ENCODE measurements at places on chromosomes 5 and 9. TPM values are rescaled to one million over a fixed set of nuclear protein-coding genes. Genes with fewer than 3 reads are reported as not detected.

GRCh38 chr5:68224509-68225187 lies 9.1 kb downstream of the PIK3R1 start:
- peak overlapping the region; percentile 70 for H3K27ac ChIP-seq
- no peak for DNase-seq
- peaks cover 10% of the 10 kb centered on the region for H3K4me1 ChIP-seq

GRCh38 chr9:72371151-72371550 lies 6.1 kb upstream of the ZFAND5 start:
- H3K4me3 ChIP-seq: no peak overlapping the region
- no peak for DNase-seq
- no peaks in the 10 kb centered on the region for H3K4me1 ChIP-seq
- no peaks in the 10 kb centered on the region for H3K36me3 ChIP-seq
- H3K27ac ChIP-seq: no peak overlapping the region
- H3K27me3 ChIP-seq: no peaks in the 10 kb centered on the region

GRCh38 chr9:33295571-33295970 lies 5.3 kb downstream of the NFX1 start:
- no peak overlapping the region for H3K27ac ChIP-seq
- no peak overlapping the region for H3K4me3 ChIP-seq
- peaks cover 3% of the 10 kb centered on the region for H3K36me3 ChIP-seq
- peaks cover 19% of the 10 kb centered on the region for H3K4me1 ChIP-seq

- no peaks in the 10 kb centered on the region for H3K4me1 ChIP-seq
- no peaks in the 10 kb centered on the region for H3K36me3 ChIP-seq
- H3K27ac ChIP-seq: no peak overlapping the region
- H3K27me3 ChIP-seq: no peaks in the 10 kb centered on the region
- H3K4me3 ChIP-seq: no peak overlapping the region
- DNase-seq: no peak
These were observed 76.1 kb downstream of the MAMDC2 start for GRCh38 chr9:70119786-70120185.

Gene DMRT3
- total RNA-seq: not detected

DNA sequence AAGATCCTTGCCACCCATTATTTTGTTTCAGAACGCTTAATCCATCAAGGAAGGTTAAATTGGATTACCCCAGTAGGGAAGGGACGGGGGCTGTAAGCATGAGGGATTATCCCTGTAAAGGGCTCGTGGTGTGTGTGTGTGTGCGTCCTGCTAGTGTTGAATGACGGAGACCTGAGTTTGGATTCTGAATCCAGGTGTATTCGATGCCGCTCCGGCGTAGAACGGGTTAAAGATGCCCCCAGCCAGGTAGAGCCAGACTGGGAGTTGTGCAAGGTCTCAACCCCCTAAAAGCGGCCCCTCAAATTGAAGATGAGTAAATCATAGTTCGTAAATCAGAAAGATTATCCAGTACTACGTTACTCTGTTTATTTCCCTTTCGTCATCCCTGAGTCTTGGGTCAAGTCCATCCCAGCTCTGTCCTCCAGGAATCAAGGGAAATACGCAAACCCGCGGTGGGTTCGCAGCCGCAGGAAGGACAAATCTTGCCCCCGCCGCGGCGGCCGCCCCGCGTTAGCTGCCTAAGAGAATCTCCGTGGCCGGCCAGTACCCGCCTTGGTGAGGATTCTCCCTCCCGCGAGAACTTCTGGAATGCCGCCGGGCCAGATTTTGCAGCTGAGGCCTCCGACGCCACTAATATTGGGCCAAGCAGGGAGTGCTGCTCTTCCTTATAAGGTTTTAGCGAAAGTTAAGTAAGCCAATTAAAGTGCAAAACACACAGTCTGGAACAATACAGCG lies 586 bp upstream of the MTAP start:
- peak overlapping the region; percentile 79 for H3K4me3 ChIP-seq
- H3K4me1 ChIP-seq: no peaks in the 10 kb centered on the region
- no peaks in the 10 kb centered on the region for H3K36me3 ChIP-seq
- DNase-seq: peak; percentile 71
- peak overlapping the region; percentile 65 for H3K27ac ChIP-seq
- H3K27me3 ChIP-seq: no peaks in the 10 kb centered on the region

DNA sequence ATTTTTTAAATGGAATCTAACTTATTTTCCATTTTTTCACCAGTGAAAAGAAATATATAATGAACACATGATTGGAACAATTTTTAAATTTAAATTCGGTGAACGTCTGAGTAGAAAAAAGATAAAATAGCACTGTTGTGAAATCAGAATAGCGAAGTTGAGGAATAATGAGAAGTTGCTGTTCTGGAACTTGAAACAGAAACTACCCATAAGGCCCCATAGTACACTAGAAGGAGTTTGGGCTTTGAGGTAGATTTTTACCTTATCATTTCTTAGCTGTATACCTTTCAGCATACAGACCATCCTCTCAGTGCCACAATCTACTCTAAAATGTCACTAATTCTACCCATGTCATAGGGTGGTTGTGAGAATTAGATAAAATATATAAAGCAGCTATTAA lies 35.1 kb downstream of the TDRD7 start:
- no peak overlapping the region for H3K4me3 ChIP-seq
- DNase-seq: no peak
- no peaks in the 10 kb centered on the region for H3K4me1 ChIP-seq
- no peaks in the 10 kb centered on the region for H3K36me3 ChIP-seq

Gene MYMK
- not detected for total RNA-seq

- H3K36me3 ChIP-seq: no peaks in the 10 kb centered on the region
- no peaks in the 10 kb centered on the region for H3K27me3 ChIP-seq
- no peaks in the 10 kb centered on the region for H3K4me1 ChIP-seq
- H3K27ac ChIP-seq: no peak overlapping the region
These were observed 13.9 kb upstream of the COL5A1 start for GRCh38 chr9:134627417-134628353.

DNA sequence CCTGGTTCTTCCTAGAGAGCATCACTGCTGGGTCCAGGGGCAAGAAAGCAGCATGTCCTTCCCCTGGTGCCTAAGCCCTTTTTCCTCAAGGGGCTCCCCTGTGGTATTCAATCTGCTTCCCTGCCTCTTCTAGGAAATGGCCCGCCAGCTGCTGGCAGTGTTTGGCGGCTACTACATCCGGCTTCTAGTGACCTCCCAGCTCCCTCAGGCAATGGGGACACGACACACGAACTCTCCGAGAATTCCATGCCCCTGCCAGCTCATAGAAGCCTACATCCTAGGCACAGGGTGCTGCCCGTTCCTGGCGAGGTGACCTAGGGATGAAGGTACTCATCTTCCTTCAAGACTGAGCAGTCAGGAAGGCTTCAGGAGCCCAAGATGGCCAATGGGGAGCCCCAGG lies 14.6 kb downstream of the TEX53 start:
- H3K36me3 ChIP-seq: no peaks in the 10 kb centered on the region
- no peak overlapping the region for H3K4me3 ChIP-seq
- no peaks in the 10 kb centered on the region for H3K27me3 ChIP-seq
- H3K27ac ChIP-seq: no peak overlapping the region
- no peaks in the 10 kb centered on the region for H3K4me1 ChIP-seq

GRCh38 chr9:125591888-125592287 lies 115.1 kb downstream of the MAPKAP1 start:
- no peaks in the 10 kb centered on the region for H3K36me3 ChIP-seq
- no peaks in the 10 kb centered on the region for H3K4me1 ChIP-seq
- no peak for DNase-seq
- H3K4me3 ChIP-seq: no peak overlapping the region

DNA sequence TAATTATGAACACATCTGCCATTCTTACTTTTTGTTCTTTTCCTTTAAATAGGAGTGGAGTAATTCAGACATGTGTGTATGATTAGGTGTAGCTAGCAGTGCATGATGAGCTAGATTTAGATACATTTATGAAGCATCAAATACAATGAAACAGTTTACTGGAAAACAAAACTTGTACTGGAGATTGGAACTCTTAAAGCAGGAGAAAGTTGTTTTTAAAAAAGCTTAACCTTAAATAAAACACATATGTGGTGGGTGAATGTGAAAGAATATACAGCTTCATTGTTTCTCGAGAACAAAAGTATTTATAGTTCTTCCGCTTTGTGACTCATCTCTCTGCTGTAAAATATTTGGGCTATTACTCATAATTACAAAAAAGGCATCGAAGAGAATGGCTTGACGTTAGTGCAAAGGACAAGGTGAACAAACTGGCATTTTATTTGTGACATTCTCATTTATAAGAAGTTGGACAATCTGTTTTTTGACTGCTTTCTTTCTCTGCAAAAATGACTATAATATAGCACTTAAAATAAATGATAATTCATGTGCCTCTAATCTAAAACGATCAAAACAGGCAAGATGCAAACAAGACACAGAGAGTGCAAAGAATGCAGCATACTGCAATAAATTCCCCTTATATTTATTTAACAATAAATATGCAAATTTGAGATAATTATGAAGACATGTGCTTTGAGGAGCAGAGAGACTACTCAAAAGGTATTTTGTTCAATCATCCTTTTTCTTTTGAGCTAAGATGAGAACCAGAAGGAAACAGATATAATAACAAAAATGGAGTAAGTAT lies 478.8 kb downstream of the CETN3 start:
- no peak overlapping the region for H3K27ac ChIP-seq
- DNase-seq: no peak
- H3K27me3 ChIP-seq: no peaks in the 10 kb centered on the region
- H3K4me3 ChIP-seq: no peak overlapping the region
- no peaks in the 10 kb centered on the region for H3K4me1 ChIP-seq
- no peaks in the 10 kb centered on the region for H3K36me3 ChIP-seq

Gene DYNC2I2
- 39.7 TPM for total RNA-seq

DNA sequence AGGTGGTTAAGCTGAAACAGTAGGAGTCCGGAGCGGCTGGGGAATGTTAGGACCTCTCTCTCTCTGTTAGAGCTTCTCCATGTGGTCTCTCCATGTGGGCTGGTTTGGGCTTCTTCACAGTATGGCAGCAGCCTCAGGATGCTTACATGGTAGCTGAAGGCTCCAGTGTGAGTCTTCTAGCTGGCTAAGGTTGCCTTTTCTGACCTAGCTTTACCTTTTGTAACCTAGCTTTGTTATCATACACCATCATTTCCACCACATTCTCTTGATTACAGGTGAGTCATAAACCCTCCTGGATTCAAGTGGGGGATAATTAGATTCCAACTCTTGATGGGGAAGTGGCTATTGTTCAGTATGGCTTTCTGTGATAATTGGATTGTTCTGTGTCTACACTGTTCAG lies 98.5 kb downstream of the MTREX start:
- no peaks in the 10 kb centered on the region for H3K4me1 ChIP-seq
- H3K27me3 ChIP-seq: no peaks in the 10 kb centered on the region
- no peak overlapping the region for H3K27ac ChIP-seq
- DNase-seq: no peak
- no peaks in the 10 kb centered on the region for H3K36me3 ChIP-seq

- DNase-seq: peak; percentile 68
- no peak overlapping the region for H3K4me3 ChIP-seq
- no peaks in the 10 kb centered on the region for H3K27me3 ChIP-seq
- H3K27ac ChIP-seq: no peak overlapping the region
- no peaks in the 10 kb centered on the region for H3K4me1 ChIP-seq
These were observed 244.7 kb downstream of the PIK3R1 start for GRCh38 chr5:68460147-68460798.

- no peak overlapping the region for H3K4me3 ChIP-seq
- H3K27ac ChIP-seq: no peak overlapping the region
These were observed 13.7 kb upstream of the PAIP1 start for GRCh38 chr5:43570450-43571158.

Gene INSL6
- not detected for total RNA-seq

- H3K4me1 ChIP-seq: no peaks in the 10 kb centered on the region
- no peak for DNase-seq
- H3K27me3 ChIP-seq: no peaks in the 10 kb centered on the region
- no peak overlapping the region for H3K27ac ChIP-seq
These were observed 154.5 kb downstream of the AOPEP start for GRCh38 chr9:94881023-94881422.

Gene CARTPT
- total RNA-seq: 0.67 TPM

Gene DOCK8
- 7.1 TPM for total RNA-seq

Gene ANKRD34B
- not detected for total RNA-seq

DNA sequence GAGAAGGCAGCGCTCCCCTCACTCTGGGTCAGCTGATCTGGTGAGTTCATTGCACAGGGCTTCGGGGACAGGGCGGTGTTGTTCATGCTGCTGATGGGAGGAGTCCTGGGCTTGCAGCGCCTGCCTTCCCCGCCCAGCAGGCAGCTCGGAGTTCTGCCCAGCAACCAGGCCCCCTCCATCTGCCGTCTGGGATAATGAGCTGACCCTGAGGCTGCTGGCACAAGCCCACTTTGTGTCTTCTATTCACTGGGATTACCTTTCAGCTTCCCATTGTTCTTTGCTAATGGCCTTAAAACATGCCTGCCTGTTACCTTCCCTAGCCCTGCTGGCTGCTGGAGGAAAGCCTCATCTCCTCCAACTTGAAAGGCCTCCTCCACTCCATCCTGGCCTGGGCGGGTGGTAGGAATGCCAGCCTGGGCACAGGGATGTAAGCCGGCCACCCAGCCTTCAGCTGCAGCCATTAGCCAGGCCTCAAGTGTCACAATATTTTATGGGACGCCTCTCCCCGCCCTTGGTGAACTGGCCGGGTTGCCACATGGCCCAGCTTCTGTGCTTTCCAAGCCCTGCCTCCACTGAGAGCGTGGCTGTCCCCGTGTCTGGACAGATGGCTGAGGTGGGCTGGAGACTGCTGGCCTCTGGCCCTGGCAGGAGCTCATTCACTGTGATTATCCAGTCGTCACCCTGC lies 70.4 kb downstream of the GADD45G start:
- peaks cover 14% of the 10 kb centered on the region for H3K4me1 ChIP-seq
- H3K36me3 ChIP-seq: no peaks in the 10 kb centered on the region
- no peaks in the 10 kb centered on the region for H3K27me3 ChIP-seq
- DNase-seq: peak; percentile 71
- H3K27ac ChIP-seq: no peak overlapping the region

DNA sequence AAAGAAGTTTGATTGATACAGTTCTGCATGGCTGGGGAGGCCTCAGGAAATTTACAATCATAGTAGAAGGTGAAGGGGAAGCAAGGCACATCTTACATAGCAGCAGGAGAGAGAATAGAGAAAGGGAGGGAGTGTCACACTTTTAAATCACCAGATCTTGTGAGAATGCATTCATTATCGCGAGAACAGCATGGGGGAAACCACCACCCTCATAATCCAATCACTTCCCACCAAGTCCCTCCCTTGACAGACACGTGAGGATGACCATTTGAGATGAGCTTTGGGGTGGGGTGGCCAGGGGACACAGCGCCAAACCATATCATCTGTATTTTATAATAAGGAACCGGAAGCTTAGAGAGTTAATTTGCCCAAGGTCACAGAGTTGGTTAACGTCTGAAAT lies 13.7 kb upstream of the FOCAD start:
- no peaks in the 10 kb centered on the region for H3K4me1 ChIP-seq
- H3K27ac ChIP-seq: no peak overlapping the region
- H3K27me3 ChIP-seq: no peaks in the 10 kb centered on the region
- H3K4me3 ChIP-seq: no peak overlapping the region
- H3K36me3 ChIP-seq: no peaks in the 10 kb centered on the region

- H3K4me3 ChIP-seq: no peak overlapping the region
- DNase-seq: peak; percentile 24
- H3K27ac ChIP-seq: no peak overlapping the region
These were observed 83.2 kb downstream of the WNK2 start for GRCh38 chr9:93267091-93267541.

Gene TMOD1
- 1.0 TPM for total RNA-seq

Measured in colonic mucosa (tissue), 4 donors.